Epithelial cell of prostate (primary cell): ENCODE measurements at places on chromosomes 7 and 10.

DNA sequence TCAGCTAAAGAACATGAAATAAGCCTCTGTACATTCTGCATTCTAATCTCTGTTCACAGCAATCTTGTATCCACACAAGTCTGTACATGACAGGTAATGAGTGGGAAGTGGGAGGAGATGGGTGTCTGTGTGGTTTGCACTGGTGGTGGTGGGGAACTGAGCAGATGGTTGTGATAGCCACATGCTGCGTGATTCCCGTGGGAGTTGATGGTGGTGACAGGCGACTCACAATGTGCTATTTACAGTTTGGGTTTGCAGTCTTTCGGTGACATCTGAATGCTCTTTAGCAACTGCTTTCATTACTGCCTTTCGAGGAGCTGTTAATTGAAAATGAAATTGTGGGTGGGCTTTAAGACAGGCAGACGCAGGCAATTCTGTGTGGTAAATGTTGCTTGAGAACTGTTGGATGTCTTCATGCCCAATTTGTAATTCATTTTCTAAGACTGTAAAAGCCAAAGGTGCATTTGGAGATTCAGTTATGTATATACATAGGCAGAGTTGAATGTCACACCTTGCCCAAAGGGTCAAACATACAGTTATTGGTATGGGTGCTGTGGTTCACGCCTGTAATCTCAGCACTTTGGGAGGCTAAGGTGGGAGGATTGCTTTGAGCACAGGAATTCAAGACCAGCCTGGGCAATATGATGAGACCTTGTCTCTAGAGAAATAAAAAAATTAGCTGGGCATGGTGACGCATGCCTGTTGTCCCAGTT is 308.2 kb downstream of the AUTS2 start:
- no peak for DNase-seq

GRCh38 chr7:71886046-71886445 is 526.1 kb downstream of the CALN1 start:
- DNase-seq: no peak

- no peak for DNase-seq
Observed at GRCh38 chr7:96315125-96315512, 6.8 kb downstream of the SLC25A13 start.

DNA sequence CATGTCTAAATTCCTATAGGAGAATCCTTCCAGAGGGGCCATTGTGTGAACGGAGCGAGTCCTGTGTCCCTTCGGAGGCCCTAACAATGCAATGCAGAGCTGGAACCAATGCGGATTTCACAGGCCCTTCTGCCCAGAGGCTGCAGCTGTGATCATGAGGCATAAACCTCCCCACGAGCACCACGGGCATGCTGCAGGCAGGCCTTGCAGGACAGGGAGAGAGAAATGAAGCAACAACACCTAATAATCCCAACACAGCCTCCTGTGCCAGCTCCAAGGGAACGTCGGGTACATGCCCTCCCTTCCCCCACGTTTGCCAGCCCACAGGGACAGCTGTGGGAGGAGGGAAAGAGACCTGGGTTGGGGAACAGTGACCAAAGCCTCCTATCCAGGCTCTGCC is 74.4 kb downstream of the TNS3 start:
- DNase-seq: no peak

GRCh38 chr10:22226599-22226998 is 8.8 kb upstream of the EBLN1 start:
- DNase-seq: no peak

- no peak for DNase-seq
Observed at GRCh38 chr7:84144935-84145334, 49.7 kb downstream of the SEMA3A start.

GRCh38 chr7:133873631-133874030 is 253.5 kb upstream of the LRGUK start:
- no peak for DNase-seq

DNA sequence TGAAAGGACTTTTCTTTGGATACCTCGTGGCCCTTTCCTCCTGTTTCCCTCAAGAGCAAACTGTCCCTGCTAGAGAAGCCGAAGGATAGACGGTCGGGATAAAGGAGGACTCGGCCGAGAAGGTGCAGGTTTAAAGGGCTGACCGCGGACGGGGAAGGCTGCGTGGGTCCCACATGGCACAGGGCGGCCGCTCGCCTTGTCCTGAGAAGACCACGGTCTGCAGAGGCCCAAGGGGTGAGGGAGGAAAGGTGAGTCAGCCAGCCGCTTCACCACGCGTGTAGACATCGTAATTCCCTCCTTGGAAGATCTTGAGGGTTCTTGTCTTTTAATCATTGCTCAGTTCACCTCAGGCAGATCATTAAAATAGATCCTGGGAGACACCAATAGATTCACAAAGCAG is 253.8 kb downstream of the DPP6 start:
- no peak for DNase-seq

DNA sequence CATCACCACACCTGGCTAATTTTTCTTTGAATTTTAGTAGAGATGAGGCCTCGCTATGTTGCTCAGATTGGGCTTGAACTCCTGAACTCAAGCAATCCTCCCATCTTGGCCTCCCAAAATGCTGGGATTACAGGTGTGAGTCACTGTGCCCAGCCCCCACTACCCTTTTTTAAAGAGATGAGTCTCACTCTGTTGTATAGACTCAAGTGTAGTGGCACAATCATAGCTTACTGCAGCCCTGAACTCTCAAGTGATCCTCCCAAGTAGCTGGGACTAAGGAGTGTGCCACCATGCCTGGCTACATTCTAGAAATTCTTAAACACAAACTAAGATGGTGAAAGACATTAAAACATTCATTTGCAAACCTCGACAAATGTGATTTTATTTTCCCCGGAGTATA is 12.6 kb downstream of the SYPL1 start:
- DNase-seq: no peak

GRCh38 chr10:126504063-126504760 is 115.9 kb upstream of the ADAM12 start:
- no peak for DNase-seq

DNA sequence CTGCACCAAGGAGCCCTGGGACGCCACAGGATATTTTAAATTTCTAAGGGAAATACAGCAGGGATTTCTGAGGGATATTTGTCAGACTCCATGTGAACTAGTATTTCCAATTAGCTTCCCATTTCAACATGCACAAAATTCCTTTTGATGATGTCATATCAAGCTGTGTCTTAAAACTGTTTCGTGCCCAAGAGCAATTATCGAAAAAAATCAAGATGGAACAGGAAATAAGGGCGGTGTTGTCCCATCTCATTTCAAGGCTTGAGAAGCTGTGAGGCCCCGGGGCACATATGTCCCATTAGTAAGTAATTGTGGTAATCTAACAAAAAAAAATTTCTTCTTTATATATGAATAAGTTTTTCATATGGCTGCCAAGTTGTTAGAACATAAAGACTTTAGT is 47.4 kb downstream of the PPP1R17 start:
- no peak for DNase-seq

- no peak for DNase-seq
Observed at GRCh38 chr7:157660971-157661610, 324.3 kb downstream of the DNAJB6 start.

- DNase-seq: peak; percentile 48
Observed at GRCh38 chr10:48390933-48391845, 84.7 kb downstream of the MAPK8 start.

DNA sequence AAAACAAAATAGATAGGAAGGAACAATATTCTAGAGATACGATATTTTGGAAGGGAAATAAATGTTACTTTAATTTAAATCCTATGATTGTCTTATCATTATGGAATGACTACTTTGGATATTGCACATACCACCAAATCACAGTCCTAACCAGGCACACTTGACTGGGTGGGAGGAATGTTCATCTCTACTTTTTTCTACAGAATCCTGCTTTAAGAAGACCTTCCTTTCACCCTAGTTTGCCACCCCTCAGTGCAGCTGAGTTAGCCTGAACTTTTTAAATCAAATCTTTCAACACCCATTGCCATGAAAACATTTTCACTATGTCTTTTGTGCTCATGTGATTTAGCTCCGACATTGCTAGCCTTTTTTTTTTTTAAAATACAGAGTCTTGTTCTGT is 38.1 kb downstream of the RELN start:
- DNase-seq: no peak

DNA sequence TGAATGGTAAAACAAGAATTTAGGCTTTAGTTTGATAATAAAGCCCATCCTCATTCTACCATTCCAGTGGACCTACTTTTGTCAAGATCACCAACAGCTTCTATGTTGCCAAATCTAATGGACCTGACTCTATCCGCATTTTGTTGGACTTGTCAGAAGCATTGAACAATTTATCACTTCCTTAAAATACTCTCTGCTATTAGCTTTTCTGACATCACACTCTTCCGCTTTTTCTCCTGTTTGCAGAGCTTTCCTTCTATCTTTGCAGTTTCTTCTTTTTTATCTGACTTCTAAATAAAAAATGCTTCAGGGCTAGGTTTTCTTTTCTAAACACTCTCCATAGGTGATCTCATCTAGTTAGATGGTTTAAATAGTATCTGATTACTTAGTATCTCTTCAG is 42.7 kb upstream of the SMIM30 start:
- no peak for DNase-seq

GRCh38 chr10:3054183-3054850 is 13.0 kb upstream of the PFKP start:
- no peak for DNase-seq

DNA sequence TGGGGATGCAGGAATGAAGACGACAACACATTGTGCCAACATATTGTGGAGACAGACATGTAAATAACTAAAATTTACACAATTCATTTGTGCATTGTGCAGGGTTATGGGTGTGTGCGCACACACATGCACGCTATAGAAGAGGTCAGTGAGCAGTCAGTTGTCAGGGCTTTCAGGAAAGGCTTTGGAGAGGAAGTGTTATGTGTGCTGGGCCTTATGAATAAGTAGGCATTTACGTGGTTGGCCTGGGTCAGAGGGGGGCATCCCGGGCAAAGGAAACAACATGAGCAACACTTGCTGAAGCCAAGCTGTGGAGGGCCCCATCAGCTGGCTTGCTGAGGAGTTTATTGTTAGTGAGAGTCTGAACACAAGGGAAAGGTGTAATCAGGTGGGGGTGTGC is 4.1 kb downstream of the PRXL2A start:
- no peak for DNase-seq

DNA sequence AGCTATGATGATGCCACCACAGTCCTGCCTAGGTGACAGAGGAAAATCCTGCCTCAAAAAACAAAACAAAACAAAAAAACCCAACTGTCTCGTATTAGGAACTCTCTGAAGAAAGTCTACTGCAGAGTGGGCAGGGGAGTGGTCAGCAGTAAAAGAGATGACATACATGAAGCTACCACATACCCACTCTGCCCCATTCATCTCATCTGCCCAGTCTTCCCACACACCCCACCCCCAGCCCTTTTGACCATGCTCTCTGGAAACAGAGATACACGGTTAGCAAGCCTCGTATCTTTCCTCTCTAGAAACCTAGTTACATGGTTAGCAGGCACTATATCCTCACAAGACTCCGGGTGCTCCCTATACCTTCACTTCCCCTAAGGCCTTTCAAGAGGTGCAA is 8.3 kb downstream of the SLC37A3 start:
- no peak for DNase-seq

- peak; percentile 37 for DNase-seq
Observed at GRCh38 chr10:20598590-20598989, 298.5 kb downstream of the NEBL start.

DNA sequence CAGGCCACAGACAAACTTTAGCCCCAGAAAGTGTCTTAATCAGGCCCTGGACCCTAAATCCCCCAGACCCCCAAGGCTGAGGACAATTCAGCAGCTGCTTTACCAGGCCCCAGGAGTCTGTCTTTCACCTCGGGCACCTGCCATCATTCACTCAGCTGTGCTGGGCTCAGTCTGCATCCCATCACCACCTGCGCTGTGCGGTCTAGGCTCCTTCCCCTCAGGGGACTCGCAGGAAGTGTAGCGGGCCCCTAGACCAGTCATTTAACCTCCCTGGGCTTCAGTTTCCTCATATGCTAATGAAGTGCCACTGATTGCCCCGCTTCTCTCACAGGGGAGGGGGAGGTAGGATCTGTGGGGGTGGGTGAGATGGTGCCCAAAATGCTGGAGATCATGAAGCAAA is 76.4 kb upstream of the ZMIZ1 start:
- DNase-seq: no peak
